ENCODE measurements at places on chromosomes 12 and 14. TPM values are rescaled to one million over a fixed set of nuclear protein-coding genes. Genes with fewer than 3 reads are reported as not detected.

- peak; percentile 37 for DNase-seq
These were observed 1.4 kb downstream of the LBHD2 start for GRCh38 chr14:103085106-103086091.

PTPRO gene
- 1.9 TPM for polyA plus RNA-seq

DNA sequence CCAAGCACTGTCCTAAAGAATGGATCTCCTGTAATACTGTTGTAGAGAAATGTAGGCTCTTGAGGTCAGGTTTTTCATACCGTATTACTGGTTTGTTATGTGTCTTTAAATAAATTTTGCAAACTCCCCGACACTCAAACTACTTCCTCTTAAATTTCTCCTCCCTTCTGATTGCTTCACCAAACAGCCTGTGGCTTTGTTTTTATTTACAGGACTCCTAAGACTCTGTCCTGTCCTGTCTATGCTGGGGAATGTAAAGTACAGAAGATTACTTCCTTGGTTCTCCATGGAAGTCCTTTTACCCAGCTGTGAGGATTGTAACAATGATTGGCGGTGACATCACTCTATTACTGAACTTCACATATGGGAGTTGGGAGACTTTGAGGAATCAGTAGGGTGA lies 873.5 kb downstream of the DIO2 start:
- DNase-seq, result no peak

DNA sequence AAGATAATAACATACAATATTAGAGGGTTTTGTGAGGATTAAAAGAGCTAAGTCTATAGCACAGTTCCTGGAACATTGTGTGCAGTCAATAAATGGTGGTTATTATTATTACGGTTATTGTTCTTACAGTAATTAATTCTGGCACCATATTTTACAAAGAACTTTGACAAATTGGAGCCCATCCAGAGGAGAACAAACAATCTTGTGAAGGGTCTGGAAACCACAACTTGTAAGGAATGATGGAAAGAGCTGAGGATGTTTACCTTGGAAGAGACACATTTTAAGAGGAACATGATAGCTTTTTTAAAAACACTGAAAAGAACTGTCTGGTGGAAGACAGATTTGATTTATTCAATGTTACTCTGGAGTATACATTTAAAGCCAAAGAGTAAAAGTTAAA lies 150.5 kb upstream of the KRR1 start:
- DNase-seq, result no peak

TAS2R43 gene
- not detected for polyA plus RNA-seq

GRCh38 chr12:70576341-70577282 lies 60.6 kb downstream of the PTPRB start:
- peak; percentile 53 for DNase-seq

DNA sequence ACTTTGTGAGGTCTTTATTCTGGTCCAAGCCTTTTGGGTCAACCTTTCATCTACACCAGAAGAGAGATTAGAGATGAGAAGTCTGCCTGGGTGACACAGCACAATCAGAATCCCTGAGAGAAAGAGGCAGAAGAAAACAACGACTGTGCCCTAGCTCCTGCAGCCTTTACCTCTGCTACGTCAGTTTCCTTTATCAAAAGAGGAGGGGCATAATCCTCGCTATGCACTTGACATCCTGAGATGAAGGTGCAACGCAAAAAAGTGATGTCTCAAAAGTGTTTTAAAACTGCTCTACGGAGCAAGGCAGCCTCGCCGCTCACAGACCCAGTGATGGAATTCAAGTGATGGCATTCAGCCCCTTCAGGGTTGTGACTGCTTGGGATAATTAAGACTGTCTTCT lies 21.7 kb downstream of the ZDHHC22 start:
- DNase-seq, result no peak

NINJ2 gene
- 0.07 TPM for polyA plus RNA-seq

DNA sequence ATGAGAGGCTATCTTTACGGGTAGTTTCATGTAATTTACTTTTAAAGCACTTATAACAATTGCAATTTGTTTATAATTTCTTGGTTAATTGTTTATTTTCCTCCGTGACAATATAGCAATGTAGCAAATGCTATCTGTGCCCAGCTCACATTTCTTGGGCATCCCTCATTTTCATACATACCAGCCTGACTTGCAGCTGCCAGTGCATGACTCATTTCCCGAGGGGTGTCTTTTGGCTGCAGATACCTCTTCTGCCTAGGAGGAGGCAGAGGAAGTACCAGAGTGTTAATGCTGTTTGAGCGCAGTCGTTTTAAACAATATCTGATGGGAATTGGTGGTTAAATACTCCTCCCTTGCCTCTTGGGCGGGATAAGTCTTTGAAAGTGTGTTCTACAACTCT lies 104.2 kb upstream of the ABCD2 start:
- no peak for DNase-seq

All from SK-N-SH (cell line).